ENCODE measurements at places on chromosomes 7 and 10.

- DNase-seq: no peak
Measured at GRCh38 chr7:94040254-94040653, 36.1 kb upstream of the BET1 start.

- no peak for DNase-seq
Measured at GRCh38 chr7:130430841-130431666, 9.8 kb downstream of the CEP41 start.

DNA sequence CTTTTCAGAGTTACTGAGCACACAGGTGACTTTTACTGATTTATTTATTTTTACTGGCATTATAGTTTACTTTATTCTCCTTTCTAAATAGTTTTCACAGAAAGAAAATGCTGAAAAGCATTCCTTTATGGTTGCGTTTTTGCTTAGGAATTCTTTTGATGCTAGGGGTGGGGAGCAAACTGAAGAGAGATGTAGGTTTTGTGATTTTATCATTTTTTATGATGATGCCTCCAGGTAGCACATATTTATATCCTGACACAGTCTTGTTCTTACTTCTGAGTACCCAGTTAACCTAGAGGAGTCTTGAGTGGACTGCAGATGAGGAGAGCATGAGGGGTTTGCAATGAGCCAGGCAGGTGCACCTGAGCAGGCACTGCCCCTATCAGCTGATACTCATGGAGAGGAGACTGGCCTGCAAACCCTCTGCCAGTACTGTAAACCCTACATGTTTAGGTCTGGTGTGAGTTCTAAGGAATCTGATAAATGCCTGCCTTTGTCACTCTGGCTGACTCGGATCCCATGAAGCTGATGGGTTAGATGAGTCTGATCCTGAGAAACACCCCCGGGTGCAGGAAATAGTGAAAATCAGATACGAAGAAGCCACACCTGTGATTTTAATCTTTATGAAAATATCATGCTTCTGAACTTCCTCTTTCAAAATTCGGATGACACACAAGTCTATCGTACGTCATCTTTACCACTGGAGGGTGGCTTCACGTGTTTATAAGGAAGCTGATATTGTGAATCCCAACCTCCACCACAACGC lies 302.9 kb downstream of the WDR37 start:
- no peak for DNase-seq

- no peak for DNase-seq
Measured at GRCh38 chr7:101932083-101932482, 114.7 kb downstream of the CUX1 start.

- no peak for DNase-seq
Measured at GRCh38 chr7:16774986-16775385, 21.4 kb downstream of the TSPAN13 start.

DNA sequence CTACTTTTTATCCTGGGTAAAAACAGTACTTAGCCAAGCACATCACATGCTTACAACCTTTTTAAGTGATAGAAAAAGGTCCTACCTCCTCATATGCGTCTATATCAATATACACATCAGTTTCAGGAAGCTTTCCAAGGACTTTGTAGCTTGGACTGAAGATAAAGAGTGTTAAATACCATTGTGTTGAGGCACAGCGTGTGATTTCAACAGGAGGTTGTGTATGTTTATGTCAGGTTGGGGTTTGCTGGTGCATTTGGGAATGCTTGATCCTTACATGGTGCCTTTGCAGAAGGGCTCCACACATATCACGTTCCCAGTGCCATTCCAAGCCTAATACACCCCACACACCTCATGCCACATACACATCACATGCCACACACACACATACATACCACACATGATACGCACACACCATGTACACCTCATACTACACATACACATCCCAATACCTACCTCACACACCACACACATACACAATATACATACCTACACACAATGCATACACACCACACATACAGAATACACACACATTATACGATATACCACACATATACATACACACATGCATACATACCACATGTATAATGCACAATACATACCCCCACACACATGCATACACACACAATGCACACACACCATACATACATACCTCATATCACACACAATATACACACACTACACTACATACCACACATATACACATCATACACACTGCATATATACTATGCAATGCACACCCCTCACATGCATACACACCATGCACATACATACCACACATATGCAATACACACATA lies 33.1 kb downstream of the PSMC2 start:
- DNase-seq: no peak

DNA sequence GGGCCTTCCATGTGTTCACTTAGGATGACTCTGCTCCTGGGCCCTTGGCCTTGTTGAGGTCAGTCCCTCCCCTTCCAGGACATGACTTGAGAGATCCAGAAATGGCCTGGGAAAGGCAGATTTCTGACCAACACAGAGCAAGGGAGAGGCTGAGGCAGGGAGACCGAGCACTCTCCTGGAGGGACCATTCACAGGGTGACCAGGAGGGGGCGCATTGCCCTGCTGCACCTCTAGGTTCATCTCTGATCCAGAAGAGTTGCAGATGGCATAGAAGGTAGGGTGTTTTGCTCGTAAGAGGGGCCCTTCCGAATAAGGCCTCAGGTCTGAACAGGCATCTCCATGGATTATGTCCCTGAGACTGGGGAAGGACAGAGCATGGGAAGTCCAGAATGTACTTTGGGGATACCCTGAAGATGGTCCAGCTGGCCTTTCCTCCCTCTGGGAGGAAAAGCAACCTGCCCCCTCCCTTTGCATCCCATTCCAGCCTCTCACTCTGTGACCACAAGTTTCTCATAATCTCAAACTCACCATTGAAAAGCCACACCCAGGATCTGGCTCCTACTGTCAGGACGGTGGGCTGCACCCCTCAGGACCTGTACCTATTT lies 6.6 kb downstream of the DMBT1 start:
- DNase-seq: no peak

DNA sequence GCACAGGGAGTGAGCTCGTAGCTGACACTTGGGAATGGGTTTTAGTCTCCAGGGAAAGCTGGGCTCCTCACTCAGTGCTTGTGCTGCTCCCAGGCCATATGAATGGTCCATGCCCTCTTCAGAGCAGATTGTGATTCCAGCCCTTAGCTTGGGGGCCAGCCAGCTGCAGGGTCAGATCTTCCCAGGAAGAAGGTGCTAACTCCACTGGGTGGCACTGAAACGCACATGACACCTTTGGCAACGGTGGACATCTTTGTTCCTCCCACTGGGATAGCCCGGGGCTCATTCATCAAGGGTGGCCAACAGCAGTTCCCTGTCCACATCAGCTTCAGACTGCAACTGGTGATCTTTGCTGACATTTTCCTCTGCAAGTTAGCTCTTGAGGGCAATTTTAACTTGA lies 129.2 kb downstream of the DYNC2I1 start:
- DNase-seq: no peak

- no peak for DNase-seq
Measured at GRCh38 chr10:115963848-115964247, 309.2 kb downstream of the GFRA1 start.

DNA sequence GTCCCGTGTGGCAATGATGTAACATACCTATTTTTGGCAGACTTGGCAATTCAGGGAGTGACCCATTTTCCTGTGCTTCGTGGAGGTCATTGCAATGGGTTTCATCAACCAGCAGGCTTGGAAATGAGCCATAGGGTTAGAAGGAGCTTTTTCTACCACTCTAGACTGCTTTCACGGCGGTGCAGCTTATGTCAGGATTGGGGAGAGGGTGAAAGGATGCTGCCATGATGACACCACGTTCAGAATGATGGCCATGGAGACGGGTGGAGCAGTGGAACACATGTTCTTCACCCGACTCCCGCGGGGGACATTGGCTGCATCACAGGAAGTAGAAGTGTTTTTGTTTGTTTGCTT lies 220.2 kb downstream of the EMX2 start:
- no peak for DNase-seq

- no peak for DNase-seq
Measured at GRCh38 chr7:75738604-75738974, at the start of gene HIP1. HIP1 (minus strand) TSS chr7:75738941; CDS start chr7:75738920, 21 bp downstream.

- no peak for DNase-seq
Measured at GRCh38 chr7:93622036-93623033, 47.8 kb upstream of the CALCR start.

- no peak for DNase-seq
Measured at GRCh38 chr7:67406976-67407375, 410.3 kb downstream of the TYW1 start.

GRCh38 chr10:114638821-114639625 lies 19.1 kb downstream of the ABLIM1 start:
- DNase-seq: no peak

GRCh38 chr10:112054516-112054915 lies 129.0 kb downstream of the GPAM start:
- no peak for DNase-seq

DNA sequence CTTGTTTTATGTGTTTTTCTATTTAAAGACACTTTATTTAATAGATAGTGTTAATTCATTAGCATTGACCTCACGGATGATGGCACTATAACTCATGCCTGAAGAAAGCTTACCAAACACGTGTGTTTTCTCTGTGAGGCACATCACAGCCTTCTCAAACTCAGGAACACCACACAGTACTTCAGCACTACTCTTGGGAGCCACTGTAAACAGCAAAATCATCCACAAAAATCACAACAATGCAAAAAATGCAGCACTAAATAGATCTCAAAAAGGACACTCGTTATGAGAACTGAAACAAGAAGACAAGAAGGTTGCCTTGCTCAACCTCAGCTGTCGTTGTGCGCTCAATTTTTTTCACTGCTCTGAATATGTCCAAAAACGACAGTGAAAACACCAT lies 12.0 kb upstream of the PARP12 start:
- no peak for DNase-seq

DNA sequence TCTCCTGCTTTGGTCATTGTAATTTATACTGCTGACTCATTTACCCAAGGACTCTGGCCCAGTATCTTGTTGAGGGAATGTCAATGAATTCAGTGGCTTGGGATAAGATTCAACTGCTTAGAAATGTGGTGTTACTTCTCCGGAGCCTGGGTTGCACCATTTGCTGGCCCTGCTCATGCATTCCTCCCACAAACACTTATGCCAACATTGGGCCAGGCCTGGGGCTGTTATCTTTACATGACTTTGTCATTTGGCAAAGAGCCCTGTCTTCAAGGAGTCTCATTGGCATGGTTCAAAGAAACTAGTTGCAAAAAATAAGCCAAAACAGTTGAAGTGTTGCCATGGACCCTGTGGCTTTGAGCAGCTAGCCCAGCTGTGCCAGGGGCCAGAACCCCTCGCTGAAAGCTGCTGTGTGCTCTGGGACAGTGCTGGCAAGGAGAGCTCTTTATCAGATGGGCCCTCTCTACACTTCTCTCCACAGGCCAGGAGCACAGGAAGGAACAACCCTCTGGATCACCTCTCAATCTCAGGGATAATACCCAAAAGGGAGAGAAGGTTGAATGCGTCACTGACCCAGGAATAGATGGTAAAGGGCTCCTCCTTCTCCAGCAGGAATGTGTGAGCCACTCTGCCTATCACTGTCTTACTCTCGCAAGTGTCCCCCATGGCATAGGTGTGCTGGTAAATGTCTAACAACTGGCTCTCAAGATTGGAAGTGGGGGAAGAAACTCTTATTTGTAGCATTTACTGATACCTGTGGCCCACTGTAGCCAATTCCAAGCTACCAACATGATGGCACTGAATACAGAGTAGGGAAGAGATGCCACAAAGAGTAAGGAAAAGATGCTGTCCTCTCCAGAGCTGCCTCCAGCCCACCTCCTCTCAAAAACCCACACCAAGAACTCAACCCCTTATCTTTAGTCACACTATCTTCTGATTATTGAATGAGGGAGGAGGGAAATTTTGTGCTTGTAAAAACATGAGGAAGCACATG lies 23.5 kb upstream of the PDE1C start:
- no peak for DNase-seq

DNA sequence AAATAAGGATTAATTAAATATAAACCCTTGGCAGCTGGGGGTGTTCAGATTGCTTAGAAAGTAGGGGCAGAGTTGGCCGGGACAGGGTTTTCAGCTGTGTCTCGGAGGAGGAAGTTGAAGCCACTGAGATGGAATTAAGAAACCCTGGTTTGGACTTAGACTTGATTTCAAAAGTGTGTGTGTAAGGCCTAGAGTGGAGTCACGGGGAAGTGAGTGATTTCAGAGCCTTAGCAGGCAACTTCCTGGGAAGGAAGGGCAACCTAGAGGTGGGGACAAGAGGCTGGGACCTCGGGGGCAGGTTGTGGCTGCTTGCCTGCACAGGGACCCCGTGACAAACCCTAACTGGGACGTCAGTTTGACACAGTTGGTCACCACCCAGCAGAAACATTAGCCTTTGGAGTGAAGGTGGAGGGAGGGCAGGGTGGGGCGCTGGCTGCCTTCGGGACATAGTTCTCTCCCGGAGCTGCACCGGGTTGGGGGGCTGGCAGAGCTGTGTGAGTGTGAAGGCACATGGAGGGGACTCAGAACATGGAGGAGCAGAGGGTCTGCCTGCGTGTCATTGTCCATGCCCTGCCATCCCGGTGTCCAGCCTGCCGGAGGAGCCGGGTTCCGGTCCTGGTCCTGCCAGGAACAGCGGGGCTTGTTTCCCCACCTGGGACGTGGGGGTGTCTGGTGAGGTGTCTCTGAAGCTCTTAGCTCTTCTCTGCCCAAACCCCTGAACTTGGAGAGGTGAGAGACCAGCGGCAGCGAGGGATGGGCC lies 1.8 kb downstream of the BRI3 start:
- DNase-seq: no peak

DNA sequence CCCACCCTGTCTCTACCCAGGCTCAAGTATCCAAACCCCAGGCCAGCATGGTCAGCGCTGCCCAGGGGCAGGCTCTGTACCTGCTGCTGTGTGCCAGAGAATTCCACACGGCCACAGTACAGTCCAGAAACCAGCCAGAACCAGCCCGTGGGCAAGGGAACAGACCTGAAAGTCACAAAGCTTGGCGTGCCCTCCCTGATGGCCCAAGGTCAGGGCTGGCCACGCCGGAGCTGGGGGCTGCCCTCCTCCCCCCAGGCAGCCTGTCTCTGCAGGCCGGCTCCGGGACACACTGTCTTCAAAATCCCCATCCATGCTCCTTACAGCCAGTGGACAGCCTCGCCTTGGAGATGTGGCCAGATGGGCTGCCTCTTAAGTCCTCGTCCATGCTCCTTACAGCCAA lies 78.4 kb downstream of the CTBP2 start:
- DNase-seq: no peak

- DNase-seq: no peak
Measured at GRCh38 chr10:108791794-108792474, 1131.4 kb downstream of the XPNPEP1 start.

DNA sequence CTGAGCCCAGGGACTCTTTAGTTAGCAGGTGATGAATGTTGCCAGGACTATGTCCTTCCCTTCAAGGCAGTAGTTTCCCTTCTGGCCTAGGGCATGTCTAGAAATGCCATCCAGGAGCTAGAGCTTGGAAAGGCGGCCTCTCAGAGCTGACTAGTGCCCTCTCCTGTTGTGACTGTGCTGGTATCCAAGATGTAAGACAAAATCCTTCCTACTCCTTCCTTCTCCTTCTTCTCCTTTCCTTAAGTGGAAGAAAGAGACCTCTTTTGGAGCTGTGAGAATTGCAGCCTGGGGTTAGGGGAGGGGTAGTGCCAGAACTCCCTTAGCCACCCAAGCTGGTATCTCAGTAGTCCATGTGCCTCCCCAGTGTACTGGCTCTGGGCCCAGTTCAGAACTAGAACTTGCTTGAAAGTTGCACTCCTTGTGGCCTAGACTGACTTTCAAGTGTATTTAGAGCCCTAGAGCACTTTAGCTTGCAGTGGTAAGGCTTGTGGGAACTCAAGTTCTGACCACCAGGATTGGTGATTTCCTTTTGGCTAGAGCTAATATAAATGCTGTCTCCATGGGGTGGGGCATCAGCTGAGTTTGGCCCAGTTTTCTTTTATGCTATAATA lies 118.8 kb downstream of the NPSR1 start:
- no peak for DNase-seq

Measured in stimulated activated CD4-positive, alpha-beta T cell treated with anti-CD3 and anti-CD28 coated beads, Interleukin-1b, Interleukin-23, amount 100 ng/mL, for 4 hours (primary cell).